ENCODE measurements at places on chromosomes 7 and 10.

GRCh38 chr10:127125331-127125730 lies 71.1 kb downstream of the INSYN2A start:
- H3K36me3 ChIP-seq, result peaks cover 13% of the 10 kb centered on the region
- H3K4me1 ChIP-seq, result no peaks in the 10 kb centered on the region
- no peaks in the 10 kb centered on the region for H3K27me3 ChIP-seq
- peak; percentile 14 for DNase-seq
- H3K4me3 ChIP-seq, result no peak overlapping the region
- no peak overlapping the region for H3K27ac ChIP-seq

DNA sequence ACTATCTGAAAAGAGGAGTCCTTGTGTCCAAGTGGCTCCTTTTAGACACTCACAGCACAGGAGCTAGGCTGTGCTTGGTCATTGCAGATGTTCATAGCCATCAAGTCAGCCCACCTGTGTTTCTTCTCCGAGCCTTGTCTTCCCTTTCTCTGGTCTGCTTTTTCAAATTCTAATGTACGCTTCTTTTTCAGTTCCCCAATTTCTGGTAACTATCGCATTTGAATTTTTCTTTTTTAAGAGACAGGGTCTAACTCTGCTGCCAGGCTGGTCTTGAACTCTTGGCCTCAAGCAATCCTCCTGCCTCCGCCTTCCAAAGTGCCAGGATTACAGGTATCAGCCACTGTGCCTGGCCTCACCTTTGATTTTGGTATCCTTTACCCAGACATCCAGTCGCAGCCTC lies 18.9 kb downstream of the APBB1IP start:
- DNase-seq, result no peak
- no peaks in the 10 kb centered on the region for H3K4me1 ChIP-seq
- no peak overlapping the region for H3K4me3 ChIP-seq
- peaks cover 8% of the 10 kb centered on the region for H3K27me3 ChIP-seq
- no peaks in the 10 kb centered on the region for H3K36me3 ChIP-seq
- H3K27ac ChIP-seq, result no peak overlapping the region

DNA sequence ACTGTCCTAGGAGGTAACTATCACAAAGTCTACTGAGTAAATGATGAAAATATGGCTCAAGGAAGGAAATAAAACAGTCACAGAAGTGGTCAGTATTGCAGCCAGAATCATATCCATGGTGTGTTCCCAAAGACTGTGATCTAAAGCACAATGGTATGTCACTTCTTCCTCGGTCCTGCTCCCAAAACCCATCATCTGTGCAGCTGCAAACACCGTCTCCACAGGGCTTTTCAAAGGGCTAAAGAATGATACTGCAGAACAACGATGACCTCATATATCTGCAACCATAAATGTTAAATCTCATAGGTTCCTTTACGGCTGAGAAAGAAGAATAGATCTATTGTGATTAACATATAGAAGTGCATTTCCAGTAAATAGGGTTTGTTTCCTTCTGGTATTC lies 465.0 kb downstream of the GRID1 start:
- no peaks in the 10 kb centered on the region for H3K36me3 ChIP-seq
- H3K27me3 ChIP-seq, result no peaks in the 10 kb centered on the region
- no peak overlapping the region for H3K4me3 ChIP-seq
- H3K27ac ChIP-seq, result no peak overlapping the region
- no peak for DNase-seq
- H3K4me1 ChIP-seq, result no peaks in the 10 kb centered on the region

- H3K4me3 ChIP-seq, result no peak overlapping the region
Measured at GRCh38 chr10:51080311-51081006, 6.2 kb downstream of the PRKG1 start.

DNA sequence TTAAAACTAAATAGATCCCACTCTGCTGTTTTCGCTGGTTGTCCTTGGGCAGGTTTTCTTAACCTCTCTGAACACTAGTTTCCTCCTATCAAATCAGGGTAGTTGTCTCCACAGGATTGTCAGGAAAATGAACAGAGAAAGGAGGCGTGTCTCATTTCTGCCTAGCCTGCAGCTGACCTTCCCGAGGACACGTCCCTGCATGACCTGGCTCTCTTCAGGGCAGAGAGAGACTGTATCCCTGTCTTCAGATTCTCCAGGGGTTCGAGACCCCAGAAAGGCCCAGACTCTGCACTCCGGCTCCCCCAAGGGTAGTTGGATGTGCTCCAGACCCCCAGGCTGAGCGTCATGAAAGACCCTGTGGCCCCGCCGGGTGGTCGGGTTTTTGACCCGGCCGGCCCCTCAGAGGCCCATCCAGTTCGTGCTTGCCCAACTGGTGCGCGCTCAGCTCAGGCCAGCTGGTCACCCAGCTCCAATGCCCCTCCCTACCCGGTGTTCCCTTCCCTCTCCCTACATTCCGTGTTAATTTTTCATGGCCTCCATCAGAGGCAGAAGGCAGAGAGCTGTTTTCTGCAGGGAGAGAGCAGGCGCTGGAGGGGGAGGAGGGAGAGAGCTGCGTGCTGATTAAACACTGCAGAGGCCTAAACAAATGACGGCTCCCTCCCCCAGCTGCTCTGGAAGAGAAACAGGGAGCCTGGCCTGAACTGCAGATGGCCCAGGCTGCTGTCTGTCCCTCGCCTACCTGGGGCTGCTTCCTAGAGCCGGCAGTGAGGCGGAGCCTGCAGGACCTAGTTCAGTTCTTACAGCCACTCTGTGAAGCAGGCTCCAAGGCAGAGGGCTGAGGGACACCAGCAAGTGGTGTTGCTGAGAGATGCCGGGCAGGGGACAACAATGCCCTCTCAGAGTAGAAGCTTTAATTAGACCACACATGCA lies 86.2 kb upstream of the PPIF start:
- H3K36me3 ChIP-seq, result peaks cover 6% of the 10 kb centered on the region
- peak overlapping the region; percentile 14 for H3K27ac ChIP-seq
- no peaks in the 10 kb centered on the region for H3K27me3 ChIP-seq
- H3K4me1 ChIP-seq, result peaks cover 7% of the 10 kb centered on the region

GRCh38 chr10:15322356-15322755 lies 48.7 kb downstream of the FAM171A1 start:
- no peak overlapping the region for H3K27ac ChIP-seq
- no peaks in the 10 kb centered on the region for H3K27me3 ChIP-seq
- peaks cover 24% of the 10 kb centered on the region for H3K4me1 ChIP-seq
- no peak overlapping the region for H3K4me3 ChIP-seq

DNA sequence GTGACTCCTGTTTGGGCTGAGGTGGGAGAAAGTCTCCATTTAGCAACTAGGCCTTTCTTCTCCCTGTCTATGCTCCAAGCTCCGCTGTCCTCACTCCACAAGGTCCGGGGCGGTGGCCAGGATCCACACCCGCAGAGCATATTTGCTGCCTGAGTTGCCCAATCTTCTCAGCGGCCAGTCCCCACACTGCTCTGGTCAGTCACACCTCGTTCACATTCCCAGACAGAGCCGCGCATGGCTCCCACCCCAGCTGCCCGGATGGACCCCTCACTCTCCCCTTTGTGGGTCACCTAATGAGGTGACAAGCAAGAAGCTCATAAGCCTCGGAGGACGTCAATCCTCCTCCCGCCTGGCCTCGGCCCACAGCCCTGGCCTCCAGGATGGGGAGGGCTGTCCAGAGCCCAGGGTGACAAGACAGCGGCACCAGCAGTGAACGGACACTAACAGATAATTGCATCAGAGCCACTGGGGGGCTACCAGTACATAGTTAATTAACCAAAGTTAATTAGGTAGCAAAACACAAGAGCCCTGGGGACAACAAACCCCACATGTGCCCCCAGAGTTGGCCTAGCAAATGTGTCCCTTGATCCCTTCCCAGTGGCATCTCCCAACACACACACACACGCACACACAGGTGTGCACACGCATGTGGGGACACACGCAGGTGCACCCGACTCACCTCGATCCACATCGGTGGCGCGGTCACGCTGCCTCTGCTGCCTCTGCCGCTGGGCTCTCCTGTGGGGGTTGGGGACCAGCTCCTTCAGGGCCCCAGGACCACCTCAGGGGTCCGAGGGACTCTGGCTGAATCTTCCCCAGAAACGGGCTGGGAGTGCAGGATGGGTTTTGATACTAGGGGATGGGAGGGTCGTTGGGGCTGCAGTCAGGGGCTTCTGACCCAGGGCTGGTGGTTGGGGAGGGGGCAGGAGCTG lies 11.8 kb downstream of the EPHA1 start:
- H3K27ac ChIP-seq, result no peak overlapping the region
- no peak overlapping the region for H3K4me3 ChIP-seq
- no peaks in the 10 kb centered on the region for H3K4me1 ChIP-seq
- H3K27me3 ChIP-seq, result no peaks in the 10 kb centered on the region

DNA sequence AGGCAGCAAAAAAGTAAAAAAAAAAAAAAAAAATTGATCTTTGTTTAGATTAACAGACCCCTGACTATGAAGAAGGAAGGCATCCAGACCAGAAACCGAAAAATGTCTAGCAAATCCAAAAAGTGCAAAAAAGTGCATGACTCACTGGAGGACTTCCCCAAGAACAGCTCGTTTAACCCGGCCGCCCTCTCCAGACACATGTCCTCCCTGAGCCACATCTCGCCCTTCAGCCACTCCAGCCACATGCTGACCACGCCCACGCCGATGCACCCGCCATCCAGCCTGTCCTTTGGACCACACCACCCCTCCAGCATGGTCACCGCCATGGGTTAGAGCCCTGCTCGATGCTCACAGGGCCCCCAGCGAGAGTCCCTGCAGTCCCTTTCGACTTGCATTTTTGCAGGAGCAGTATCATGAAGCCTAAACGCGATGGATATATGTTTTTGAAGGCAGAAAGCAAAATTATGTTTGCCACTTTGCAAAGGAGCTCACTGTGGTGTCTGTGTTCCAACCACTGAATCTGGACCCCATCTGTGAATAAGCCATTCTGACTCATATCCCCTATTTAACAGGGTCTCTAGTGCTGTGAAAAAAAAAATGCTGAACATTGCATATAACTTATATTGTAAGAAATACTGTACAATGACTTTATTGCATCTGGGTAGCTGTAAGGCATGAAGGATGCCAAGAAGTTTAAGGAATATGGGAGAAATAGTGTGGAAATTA lies 19.4 kb downstream of the GATA3 start:
- H3K27me3 ChIP-seq, result no peaks in the 10 kb centered on the region
- H3K4me3 ChIP-seq, result no peak overlapping the region
- no peaks in the 10 kb centered on the region for H3K36me3 ChIP-seq
- DNase-seq, result no peak

GRCh38 chr10:27792216-27792615 lies 46.6 kb upstream of the MKX start:
- no peak overlapping the region for H3K4me3 ChIP-seq
- no peaks in the 10 kb centered on the region for H3K27me3 ChIP-seq
- no peak for DNase-seq
- no peaks in the 10 kb centered on the region for H3K36me3 ChIP-seq
- no peaks in the 10 kb centered on the region for H3K4me1 ChIP-seq
- H3K27ac ChIP-seq, result no peak overlapping the region

- no peaks in the 10 kb centered on the region for H3K27me3 ChIP-seq
- DNase-seq, result no peak
- no peak overlapping the region for H3K4me3 ChIP-seq
- H3K36me3 ChIP-seq, result peaks cover 11% of the 10 kb centered on the region
Measured at GRCh38 chr10:100983868-100984671, 3.2 kb downstream of the MRPL43 start.

DNA sequence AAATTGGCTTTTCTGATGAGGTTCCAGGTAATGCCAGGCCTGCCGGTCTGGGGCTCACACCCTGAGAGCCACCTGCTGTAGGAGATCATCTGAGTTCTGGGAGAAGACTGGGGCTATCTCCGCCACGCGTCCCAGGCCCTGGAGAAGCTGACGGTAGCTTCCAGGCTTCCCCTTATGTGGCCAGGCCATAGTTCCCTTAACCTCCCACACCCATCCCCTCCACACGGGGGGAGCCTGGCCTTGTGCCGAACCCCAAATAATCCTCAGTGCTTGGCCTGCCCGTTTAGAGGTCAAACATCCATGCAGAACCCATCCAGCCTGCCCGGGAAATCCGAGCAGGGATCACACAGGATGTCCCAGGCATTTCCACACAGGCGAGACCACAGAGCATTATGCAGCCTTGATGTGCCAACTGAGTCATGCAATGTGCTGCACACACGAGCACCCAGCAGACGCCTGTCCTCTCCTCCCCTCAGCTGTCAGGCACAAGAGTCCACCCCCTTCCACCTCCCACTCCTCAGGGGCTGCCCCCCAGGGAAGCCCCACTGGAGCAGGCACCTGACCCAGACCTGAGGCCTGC lies 176.2 kb downstream of the PRKAG2 start:
- peak; percentile 45 for DNase-seq
- no peaks in the 10 kb centered on the region for H3K27me3 ChIP-seq
- no peak overlapping the region for H3K4me3 ChIP-seq
- peaks cover 64% of the 10 kb centered on the region for H3K4me1 ChIP-seq
- no peaks in the 10 kb centered on the region for H3K36me3 ChIP-seq

DNA sequence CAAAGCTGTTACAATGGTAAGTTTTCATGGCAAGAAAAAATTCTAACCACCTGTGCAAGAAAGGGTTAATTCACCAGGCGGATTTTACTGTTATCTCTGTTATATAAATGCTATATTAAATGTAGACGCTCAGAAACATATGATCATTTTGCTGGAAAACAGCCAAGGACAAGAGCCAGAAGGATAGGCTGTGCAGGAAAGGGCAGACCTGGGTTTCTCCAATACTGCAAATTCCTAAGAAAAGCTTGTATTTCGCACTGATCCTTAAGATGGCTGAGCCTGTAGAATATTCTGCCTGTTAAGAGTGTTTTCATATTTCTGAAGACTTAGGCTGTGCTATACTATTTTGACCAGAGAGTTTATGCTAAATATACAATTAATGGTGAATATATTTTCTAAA lies 564.1 kb upstream of the KCND2 start:
- no peak overlapping the region for H3K27ac ChIP-seq
- H3K27me3 ChIP-seq, result no peaks in the 10 kb centered on the region
- no peaks in the 10 kb centered on the region for H3K36me3 ChIP-seq
- H3K4me3 ChIP-seq, result no peak overlapping the region

DNA sequence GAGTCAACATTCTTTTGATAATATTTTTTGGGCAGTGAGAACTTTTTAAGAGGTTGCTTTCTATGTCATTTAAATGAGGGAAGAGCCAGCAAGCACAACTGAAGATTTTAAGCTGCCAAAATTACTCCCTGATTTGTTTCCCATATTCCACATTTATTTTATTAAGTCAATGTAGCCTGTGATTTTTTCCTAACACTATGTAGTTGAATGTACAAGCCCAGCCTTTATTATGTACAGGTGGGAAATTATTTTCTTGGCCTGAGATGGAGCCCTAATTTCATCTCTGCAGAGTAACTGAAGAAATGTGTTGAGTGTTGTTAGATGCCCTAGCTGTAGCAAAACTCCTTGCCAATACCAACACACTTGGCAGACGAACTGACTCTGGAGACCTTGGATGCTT lies 83.1 kb upstream of the MINDY3 start:
- DNase-seq, result no peak
- H3K36me3 ChIP-seq, result no peaks in the 10 kb centered on the region
- H3K27me3 ChIP-seq, result no peaks in the 10 kb centered on the region
- H3K4me1 ChIP-seq, result no peaks in the 10 kb centered on the region

Data from SJCRH30 (cell line).